Inflammatory macrophage treated with lipopolysaccharide for 4 hours (primary cell): ENCODE measurements at places on chromosomes 16 and 17.

DNA sequence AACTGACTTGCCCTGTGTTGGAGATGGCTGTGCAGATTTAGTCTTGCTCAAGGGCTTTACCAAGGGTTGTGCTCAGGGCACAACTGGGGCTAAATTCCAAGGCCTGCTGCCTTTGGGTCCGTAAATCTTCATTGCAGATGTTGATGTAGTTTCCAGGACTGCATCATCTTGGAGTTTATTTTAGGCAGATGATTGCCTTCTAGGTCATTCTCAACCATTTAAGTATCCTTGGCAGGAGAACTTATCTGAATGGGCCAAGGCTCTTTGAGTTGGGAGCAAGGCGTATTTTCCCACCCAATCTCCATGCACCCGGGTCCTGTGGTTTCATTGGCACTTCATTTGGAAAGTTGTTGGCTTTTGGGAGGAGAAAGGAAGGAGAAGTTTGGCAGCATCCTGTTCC, 200.3 kb downstream of the MSI2 start:
- no peak for DNase-seq

GRCh38 chr16:74901606-74902005, 83.3 kb downstream of the WDR59 start:
- no peak for DNase-seq

DNA sequence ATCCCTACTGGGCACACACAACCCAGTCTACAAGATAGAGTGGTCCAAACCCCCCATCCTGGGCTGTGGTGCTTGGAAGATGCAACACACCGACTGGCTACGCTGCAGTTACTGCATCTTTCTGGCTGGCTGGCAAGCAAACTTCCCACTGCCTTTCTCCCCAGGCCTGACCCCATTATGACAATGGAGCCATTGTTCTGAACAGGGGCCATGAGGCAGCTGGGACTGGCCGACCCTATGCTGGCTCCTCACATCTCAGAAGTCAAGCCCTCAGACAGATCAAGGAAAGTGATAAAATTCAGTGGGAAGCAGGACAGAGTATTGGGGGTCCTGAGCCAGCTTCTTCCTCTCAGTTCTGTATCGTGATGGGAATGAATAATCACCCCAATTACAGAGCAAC, 364.1 kb upstream of the ASIC2 start:
- DNase-seq, result no peak

DNA sequence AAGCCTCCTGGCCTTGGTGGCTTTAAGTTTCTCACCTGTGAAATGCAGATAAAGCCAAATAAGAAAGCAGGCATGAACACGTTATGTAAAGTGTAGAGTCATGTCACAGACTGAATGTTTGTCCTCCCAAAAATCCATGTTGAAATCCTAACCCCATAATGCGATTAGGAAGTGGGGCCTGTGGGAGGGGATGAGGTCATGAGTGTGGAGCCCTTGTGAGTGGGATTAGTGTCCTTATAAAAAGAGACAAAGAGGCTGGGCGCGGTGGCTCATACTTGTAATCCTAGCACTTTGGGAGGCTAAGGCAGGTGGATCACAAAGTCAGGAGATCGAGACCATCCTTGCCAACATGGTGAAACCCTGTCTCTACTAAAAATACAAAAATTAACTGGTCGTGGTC, 19.5 kb upstream of the C16orf78 start:
- DNase-seq, result no peak

- no peak for DNase-seq
Observed at GRCh38 chr16:85584819-85585282, 28.3 kb upstream of the GSE1 start.

- no peak for DNase-seq
Observed at GRCh38 chr16:27907457-27907972, 156.0 kb downstream of the GSG1L start.

DNA sequence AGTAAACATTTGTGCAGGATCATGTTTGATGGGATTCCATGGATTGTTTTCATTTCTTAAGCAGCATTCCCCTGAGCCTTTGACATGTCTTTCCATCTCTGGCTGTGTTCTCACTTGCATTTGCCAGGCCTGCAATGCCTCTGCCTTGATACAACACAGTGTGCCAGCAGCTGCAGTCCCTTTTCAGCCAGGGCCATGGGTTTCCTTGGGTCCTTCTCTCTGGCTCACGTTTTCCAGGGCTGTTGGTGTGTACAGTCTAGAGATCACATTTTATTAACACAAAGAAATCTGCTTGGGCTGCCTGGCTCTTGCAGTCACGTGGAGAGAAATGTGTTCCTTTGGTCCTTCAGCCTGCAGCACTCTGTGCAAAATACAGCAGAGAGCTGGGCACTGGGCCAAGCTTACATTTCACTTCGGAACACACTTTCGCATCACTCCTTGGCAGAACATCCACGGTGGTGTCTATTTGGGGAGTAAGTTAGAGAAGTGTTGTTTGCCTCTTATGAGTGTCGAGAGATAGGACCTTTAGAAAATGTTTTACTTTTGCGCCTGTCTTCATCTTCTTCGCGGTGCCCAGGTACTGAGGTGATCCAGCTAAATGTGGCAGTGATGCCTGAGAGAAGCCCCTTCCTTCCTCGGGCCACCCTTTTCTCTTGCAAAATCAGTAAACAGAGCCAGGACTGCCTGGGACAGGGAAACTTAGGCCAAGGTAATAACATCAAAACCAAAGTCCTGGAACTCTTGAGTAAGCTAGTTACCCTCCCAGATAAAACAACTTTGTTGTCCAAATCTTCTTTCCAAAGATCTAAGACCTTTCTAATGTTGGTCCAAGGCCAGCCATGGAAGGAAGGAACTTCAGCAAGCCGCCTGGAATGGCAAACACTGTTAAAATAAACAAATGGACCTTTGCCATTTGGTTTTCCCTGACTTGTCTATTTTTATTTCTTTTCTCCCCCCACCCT, 20.9 kb downstream of the HLF start:
- DNase-seq, result no peak

DNA sequence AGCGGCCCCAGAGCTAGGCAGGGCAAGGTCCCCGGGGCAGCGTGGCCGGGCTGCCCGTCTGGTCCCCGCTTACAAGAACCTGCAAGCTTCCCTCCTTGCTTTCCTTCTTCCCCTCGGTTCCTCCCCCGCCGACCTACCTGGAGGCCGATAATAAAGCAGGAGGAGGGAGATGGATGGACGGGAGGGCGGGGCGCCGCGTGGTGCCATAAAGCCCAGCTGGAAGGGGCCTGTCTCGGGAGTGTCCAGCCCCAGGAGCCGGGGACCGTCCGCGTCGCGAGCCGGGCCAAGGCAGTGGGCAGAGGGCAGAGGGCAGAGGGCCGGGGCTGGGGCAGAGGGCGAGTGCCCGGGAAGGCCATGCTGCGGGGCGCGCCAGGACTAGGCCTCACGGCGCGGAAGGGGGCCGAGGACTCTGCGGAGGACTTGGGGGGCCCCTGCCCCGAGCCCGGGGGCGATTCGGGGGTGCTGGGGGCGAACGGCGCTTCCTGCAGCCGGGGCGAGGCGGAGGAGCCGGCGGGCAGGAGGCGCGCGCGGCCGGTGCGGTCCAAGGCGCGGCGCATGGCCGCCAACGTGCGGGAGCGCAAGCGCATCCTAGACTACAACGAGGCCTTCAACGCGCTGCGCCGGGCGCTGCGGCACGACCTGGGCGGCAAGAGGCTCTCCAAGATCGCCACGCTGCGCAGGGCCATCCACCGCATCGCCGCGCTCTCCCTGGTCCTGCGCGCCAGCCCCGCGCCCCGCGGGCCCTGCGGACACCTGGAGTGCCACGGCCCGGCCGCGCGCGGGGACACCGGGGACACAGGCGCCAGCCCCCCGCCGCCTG, at the start of gene BHLHA9:
BHLHA9 (plus strand) TSS at position 235 of the 820 bp plus-strand sequence; CDS start at position 355, 120 bp downstream.
- DNase-seq, result no peak

- no peak for DNase-seq
Observed at GRCh38 chr16:11626657-11627291, 40.1 kb upstream of the LITAF start.

- no peak for DNase-seq
Observed at GRCh38 chr17:7292729-7293128, 1.7 kb downstream of the YBX2 start.

GRCh38 chr17:76989519-76989918, 121.3 kb downstream of the MGAT5B start:
- no peak for DNase-seq

GRCh38 chr17:5598457-5598856, 14.1 kb upstream of the NLRP1 start:
- no peak for DNase-seq

- no peak for DNase-seq
Observed at GRCh38 chr16:12917246-12917645, 15.8 kb downstream of the SHISA9 start.

GRCh38 chr17:66964930-66965800, 658 bp downstream of the CACNG4 start:
- DNase-seq, result no peak

DNA sequence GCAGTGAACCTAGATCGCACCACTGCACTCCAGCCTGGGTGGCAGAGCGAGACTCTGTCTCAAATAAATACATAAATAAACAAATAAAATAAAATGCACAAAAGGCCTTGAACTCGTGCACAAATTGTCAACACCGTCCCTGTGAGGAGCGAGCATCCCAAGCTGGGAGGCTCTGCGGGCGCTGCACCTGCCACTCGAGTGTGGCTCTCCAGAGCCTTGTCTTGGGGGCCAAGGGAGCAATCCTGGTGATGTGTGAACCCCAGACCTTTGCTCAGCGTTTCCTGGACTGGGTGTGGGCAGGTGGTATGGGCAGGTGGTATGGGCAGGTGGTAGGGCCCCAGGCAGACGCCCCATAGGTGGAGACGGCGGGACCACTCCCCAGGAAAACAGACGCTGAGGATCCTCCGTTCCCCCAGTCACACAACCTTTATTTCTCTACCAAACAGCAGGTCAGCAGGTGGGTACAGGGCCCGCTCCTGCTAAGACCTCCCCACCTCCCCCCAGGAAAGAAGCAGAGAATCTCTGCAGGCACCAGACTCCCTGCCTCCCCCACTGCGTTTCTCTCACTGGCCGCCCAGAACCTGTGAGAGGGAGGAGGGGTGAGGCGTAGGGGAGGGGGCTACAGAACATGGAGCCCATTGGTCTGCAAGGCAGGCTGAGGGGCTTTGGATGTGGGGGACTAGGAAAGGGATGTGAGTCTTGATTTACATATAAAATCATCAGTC, 7.4 kb upstream of the P2RX1 start:
- no peak for DNase-seq

GRCh38 chr17:82006468-82007227, 16.0 kb downstream of the CENPX start:
- DNase-seq, result no peak

DNA sequence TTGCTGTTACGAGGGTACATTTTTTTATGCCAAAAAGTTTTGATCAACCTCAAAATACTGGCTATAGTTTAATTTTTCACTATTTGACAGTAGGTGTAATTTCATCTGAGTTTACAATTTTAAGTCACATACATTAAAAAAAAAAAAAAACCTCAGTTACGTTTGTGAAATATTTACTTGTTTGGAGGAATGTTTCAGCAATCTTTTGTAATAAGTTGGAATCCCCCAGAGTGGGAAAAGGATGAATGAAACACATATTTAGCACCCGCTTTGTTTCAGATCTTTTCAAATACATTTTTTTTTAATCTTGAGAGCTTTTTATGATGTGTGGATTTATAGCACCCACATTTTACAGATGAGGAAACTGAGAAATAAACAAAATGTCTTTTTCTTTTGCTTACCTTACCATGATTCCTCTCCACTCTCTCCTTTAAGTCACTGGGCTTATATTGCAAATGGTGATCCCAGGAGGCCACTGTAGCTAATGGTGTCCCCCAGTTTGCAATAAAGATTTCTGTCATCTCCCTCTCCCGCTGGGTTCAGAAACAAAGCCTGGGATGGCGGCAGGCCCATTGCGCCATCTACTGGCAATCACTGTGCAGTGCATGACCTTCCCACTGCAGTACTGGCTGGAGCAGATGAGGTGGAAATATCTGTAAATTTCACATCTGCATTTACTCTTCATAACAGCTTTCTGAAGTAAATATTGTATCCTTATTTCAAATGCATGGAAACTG, 27.7 kb downstream of the TBC1D3B start:
- peak; percentile 86 for DNase-seq

- no peak for DNase-seq
Observed at GRCh38 chr17:82376042-82376730, 4.6 kb downstream of the UTS2R start.

DNA sequence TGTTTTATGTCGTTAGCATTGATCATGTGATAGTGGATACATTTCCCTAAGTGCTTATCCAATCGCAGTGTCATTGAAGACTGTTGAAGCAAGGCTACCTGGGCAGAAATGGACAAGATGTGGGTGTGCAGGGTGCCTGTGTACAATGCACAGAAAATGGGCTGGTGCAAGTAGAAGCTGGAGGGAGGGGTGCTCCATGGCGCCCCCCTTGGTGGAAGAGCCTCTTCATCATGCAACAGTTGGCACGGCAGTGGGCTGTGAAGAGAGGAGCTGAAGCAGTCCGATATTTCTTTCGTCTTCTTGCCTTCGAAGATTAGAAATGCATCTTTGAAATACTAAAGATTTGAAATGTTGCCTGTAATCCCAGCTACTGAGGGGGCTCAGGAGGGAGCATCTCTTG, 100.5 kb downstream of the PLCG2 start:
- DNase-seq, result no peak

- DNase-seq, result peak; percentile 34
Observed at GRCh38 chr16:73176577-73177013, 128.7 kb upstream of the ZFHX3 start.

DNA sequence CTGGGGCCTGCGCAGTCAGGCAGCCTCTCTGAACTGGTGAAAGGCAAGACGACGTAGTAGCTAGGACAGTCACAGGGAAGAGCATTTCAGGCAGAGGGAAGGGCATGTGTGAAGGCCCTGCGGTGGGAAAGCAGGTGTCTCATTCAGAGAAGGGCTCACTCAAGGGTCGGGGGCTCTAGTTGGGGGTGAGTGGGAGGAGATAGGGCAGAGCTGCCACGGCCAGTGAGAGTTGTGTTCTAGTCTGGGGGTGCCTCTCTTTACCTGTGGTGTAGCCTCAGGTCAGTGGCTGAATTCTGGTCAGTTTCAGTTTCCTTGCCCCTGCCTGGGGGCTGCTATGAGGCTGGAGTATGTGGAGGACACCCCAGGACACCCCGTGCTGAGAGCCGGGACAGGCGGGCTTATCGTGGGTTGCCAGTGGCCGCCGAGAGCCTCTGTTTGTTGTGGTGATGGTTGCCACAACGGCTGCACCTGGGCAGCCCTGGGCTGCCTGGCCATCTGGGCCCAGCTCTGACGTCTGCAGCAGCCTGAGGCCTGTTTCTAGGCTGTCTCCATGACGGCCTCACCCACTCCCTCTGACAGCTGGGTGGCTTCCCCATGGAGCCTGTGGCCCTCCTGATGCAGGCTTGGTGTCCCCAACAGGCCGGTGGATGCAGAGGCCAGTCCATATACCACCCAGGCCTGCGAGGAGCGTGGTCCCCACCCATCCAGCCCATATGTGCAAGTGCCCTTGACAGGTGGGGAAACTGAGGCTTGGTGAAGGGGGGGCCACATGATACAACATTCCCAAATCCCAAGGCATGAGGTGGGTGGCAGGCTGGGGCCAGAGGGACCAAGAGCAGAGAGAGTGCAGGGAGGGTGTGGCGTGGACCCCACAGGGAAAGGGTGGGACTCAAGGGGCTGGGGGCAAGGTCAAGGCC, 10.8 kb downstream of the MAP2K3 start:
- DNase-seq, result no peak

- no peak for DNase-seq
Observed at GRCh38 chr17:69358688-69359596, 32.0 kb upstream of the ABCA5 start.
